ENCODE measurements at places on chromosomes 3 and 15. TPM values are rescaled to one million over a fixed set of nuclear protein-coding genes. Genes with fewer than 3 reads are reported as not detected.

The FBXL22 gene
- total RNA-seq, result 0.30 TPM

The ICE2 gene
- 29.4 TPM for total RNA-seq

The PFN2 gene
- total RNA-seq, result 150 TPM

The TAGLN3 gene
- 22.4 TPM for total RNA-seq

The RMDN3 gene
- total RNA-seq, result 13.6 TPM
